ENCODE measurements at places on chromosomes 12 and 14.

DNA sequence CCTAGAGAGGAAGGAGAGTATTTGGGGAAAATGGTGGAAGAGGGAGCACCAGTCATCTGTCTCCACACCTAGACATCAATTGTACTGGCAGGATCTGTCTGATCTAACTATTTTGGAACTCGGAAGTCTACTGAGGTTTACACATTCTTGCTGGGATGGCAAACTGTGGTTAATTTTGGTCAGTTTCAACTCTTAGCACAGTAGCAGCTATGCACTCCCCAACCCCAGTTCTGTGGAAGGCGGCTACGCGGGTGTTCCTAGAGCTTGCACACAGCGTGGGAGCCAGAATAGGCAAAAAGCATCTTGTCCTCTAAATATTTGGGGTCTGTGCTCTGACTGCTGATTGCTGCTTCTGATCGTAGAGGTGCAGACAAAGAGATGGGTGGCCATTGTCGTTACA is 33.8 kb downstream of the TECPR2 start:
- DNase-seq, result no peak

GRCh38 chr12:24701343-24701742 is 247.6 kb downstream of the BCAT1 start:
- DNase-seq, result no peak

DNA sequence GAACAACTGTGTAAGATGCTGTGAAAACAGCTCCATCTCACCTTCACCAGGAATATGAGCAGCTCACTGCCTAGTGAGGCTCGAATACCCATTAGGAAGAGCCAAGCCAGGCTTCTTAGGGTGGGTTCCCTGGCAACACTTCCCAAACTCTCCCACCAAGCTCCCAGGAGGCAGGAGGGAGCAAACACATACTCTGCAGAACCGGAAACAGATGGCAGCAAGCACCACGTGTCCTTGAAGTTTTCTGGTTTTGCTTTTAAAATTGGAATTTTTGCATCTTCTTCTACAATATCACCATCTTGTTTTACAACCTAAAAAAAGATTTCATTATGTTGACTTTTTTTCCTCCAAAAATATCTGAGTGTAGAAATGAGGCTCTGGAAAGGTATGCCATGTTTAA is 186.7 kb downstream of the ZFP36L1 start:
- no peak for DNase-seq

GRCh38 chr12:42679466-42679865 is 89.9 kb upstream of the PRICKLE1 start:
- DNase-seq, result no peak

- no peak for DNase-seq
Observed at GRCh38 chr14:22907429-22907828, 11.5 kb downstream of the RBM23 start.

DNA sequence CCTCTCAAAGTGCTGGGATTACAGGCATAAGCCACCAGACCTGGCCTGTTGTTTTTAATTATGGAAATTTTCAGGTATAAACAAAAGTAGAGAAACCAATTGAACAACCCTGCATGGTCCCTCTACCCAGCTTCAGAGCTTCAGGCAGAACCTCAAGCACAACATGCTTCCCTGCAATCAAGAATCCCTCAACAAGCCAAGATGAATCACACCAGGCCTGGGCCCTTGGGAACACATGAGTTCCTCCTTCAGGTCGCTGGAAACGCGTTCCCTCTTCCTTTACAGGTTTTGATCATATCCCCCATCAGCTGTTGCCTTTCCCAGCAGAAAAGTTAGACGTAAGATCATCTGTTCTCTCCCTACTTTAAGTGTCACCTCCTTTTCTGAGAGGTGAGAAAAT is 20.5 kb upstream of the CORO1C start:
- no peak for DNase-seq

Measured in stimulated activated CD8-positive, alpha-beta memory T cell treated with anti-CD3 and anti-CD28 coated beads, Interleukin-4, amount 100 ng/mL, for 1 hour (primary cell).